ENCODE measurements at places on chromosomes 4 and X.

DNA sequence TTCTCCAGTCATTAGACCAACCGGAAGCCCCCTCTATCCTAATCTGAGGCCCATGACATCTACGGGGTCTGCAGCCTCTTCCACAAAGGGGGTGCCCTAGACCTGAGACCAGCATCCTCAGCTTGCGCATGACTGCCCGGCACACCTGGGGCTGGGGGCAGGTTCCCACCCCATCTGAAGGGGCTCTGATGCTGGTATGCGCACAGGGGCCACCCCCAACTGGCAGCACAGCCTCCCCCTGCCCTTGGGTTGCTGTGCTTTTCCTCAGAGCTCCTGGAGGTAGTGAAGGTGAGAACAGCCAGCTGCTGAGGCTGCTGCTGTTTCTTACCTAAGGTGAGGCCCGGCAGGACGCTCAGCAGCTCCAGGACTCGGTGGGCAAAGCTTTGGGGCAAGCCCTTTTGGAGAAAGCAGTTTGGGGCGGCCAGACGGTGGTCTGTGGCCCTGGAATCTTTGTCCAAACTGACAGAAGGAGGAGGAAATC lies 18.9 kb upstream of the CPLX1 start:
- DNase-seq = no peak

- peak; percentile 18 for DNase-seq
Measured at GRCh38 chr4:37890801-37891259, at the start of gene TBC1D1. Gene TBC1D1, plus strand, starts transcription at chr4:37891084. Its CDS starts 11,012 bp downstream, at chr4:37902096.

- DNase-seq = no peak
Measured at GRCh38 chrX:13386636-13387035, 66.8 kb upstream of the ATXN3L start.

- no peak for DNase-seq
Measured at GRCh38 chr4:120435179-120435578, 368.5 kb upstream of the MAD2L1 start.

DNA sequence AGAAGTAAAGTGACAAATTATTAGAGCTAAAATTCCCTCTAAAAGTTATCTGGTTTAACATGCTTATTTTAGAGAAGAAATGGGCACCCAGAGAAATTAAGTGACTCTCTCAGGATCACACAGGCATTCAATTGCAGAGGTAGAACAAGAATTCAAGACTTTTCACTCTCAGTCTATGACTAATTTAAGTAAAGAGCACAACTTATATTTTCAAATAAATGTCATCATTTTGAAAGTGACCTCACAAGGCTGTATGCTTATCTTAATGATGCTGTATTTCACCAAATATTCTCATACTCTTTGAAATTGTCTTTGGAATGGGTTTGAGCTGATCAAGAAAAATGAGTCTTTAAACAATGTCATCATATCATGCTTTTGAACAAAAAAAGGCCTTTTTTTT lies 15.3 kb downstream of the GPR174 start:
- no peak for DNase-seq

DNA sequence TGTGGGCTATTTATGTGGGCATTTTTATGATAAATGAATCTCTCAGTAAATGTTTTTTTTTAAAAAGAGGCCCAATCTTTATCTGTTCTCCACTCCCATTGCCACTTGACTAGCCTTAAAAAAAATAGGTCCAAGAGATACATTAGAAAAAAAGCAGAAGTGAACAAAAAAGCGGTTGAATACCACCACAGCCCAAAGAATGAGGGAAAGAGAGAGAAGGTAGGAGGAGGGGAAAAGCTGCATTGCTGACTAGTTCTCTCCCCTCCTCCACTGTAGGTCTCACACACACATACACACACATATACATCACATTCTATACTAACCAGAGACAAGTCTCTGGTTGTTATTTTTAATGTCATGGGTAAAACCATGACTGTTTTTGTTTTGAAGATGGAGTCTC lies 95.8 kb upstream of the IL13RA1 start:
- no peak for DNase-seq

DNA sequence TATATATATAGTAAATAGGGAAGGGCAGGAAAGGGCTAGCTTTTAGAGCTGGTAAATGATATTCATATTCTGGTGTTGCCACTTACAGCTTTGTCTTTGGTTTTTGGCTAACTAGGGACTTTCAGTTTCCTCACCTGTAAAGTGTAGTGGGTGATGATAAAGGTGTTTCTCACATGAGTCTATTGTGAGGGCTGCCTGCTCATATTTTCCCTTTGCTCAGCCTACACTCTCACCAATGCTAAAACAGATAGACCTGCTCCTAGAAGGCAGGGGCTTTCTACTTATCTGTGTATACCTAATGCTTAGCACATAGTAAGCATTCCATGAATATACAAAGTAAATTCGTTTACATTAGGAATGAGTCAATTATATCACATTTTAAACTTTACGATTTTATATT lies 137.2 kb upstream of the HS3ST1 start:
- no peak for DNase-seq

DNA sequence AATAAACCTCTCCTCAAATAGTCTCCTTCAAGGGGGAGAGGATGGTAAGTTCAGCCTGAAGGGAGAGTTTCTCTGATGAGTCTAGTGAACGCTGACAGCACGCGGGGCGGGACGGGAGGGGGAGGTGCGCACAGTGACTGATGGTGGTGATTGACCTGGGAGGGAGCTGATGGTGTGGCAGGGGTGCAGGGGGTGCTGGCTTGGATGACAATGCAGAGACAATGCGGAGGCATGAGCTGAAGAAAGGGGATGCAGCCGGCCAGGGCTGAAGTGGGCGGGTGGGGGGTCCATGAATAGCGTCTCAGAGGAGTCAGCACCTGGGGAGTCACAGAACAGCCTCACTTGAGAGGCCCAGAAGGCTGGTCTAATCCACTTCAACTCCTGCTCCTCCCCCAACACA lies 142.5 kb upstream of the PJA1 start:
- no peak for DNase-seq

GRCh38 chr4:182111586-182111985 lies 131.6 kb upstream of the TENM3 start:
- DNase-seq = no peak

- DNase-seq = no peak
Measured at GRCh38 chr4:95998311-95998710, 158.4 kb downstream of the PDHA2 start.

DNA sequence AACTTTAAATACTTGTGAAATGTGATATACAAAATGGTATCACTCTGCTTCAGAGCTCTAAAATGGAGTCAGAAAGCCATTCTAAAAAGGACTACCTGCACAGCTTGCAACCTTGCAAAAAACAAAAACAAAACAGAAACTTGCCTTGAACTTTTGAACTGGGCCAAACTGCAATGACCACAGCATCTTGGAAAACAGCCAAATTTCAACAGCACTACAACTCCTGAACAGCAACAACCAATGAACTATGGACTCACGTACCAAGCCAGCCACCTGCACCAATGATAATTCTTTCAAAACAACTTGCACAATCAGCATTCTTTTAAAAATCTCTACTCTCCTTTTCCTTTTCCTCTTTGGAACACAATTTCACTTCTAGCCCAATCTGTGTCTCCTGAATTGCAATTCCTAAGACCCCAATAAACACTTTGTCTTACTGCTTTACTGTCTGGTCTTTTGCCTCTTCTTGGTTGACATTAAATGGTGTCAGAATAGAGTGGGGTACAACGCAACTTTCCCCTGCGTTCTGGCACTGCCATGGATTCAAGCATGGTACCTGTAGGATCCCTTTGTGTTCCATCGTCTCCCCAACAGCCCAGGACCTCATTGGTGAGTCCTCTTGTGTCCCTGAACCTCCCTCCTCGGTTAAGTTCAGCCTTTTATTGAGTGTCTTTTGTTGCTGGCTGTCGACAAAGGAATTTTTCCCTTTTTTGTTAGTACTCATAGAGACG lies 35.7 kb upstream of the FMR1 start:
- no peak for DNase-seq

- DNase-seq = no peak
Measured at GRCh38 chr4:186852073-186852420, 128.4 kb upstream of the FAT1 start.

GRCh38 chr4:8939160-8939839 lies 67.7 kb upstream of the HMX1 start:
- no peak for DNase-seq

DNA sequence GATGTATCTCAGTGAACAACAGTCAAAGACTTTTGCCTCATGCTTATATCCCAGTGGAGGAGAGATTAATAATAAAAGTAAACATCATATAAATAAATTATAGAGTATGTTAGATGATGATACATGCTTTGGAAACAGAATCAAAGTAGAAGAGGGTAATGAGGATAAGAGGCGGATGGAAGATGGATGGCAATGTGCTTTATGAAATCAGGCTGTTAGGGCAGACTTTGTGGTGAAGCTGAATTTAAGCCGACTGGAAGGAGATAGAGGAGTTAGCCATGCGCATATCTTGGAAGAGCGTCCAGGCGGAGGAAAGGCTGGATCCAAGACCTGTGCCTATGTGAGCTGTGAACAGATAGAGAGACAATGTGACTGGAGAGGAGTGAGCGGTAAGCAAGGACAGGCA lies 74.9 kb upstream of the GUCY1A1 start:
- DNase-seq = no peak

DNA sequence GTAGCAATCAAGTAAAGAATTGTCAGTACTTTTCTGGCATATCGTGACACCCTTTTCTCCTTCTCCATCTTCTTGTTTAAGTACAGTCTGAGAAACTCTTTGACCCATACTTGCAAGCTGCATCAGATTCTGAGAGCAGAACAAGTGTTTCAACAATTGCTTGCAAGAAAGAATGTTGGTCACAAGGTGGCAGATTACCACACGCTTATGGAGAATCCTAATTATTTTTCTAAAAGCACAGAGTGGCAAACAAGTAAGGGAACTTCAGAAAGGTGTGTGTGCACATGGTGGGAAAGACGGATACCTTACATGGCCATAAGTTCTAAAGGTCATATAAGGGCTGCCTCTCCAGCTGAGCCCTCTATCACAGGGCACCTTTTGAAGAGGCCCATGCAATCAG lies 136.4 kb upstream of the FGF13 start:
- DNase-seq = no peak

- DNase-seq = no peak
Measured at GRCh38 chr4:155008389-155008788, 200.0 kb upstream of the NPY2R start.

DNA sequence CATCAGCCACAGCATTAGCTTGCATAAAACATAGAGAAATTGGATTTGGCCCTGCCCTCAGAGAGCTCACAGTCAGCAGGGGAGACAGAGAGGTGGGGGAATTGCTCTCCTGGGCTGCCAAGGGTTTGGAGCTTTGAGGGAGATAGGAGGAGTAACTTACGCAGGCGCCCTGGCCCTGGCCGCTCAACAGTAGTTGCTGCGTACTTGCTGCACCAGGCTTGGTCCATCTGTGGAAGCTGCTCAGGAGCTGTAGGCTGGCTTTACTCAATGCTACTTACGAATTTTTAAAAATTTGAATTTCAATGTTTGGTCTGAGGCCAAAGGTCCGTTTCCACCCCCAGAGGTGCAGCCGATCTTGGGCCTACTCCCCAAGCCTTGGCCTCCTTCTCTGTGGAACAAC lies 83.3 kb downstream of the CPZ start:
- DNase-seq = no peak

GRCh38 chr4:3497523-3498389 lies 34.5 kb downstream of the LRPAP1 start:
- no peak for DNase-seq

GRCh38 chr4:149029056-149029651 lies 586.9 kb upstream of the NR3C2 start:
- DNase-seq = no peak

GRCh38 chr4:109592367-109592766 lies 32.3 kb downstream of the MCUB start:
- no peak for DNase-seq

GRCh38 chrX:24648495-24648894 lies 1.3 kb upstream of the PCYT1B start:
- DNase-seq = no peak

DNA sequence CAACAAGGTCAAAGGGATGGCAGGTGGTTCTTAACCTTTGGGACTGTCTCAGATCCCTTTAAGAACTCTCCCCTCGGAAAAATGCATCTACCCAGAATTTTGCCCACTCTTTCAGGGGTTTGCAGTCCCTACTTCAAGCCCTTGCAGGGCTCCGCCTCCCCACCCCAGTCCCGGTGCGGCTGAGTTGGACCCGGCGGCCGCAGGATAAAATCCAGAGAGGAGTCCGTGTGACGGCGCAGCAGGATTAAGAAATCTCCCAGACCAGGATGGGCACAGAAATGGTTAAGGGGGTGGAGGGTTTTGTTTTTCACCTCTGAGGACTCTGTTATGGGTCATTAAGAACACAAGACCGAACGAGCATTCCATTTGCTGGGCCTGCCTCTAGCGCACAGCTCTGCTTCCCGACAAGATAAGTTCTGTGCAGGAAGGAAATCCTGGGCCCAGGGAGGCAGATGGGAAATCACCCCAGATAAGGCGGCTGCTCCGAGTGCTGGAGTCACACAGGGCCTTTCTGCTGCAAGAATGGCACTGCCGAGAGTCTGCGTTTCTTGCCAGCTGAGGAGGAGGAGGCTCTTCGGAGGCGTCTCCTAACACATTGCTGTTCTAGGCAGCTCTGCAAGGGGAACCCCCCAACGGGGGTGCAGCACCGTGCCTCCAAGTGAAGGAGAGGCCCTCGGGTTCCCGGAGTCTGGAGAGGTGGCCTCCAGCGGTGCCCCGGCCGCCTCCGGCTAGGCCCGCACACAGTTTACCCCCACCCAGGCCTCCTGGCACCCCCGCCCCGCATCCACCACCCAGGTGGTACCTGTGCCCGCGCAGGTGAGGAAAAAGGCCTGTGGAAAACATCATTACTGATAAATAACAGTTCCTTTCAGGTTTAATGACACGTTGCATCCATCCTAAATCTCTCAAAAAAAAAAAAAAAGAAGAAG lies 277.6 kb downstream of the BCOR start:
- no peak for DNase-seq

DNA sequence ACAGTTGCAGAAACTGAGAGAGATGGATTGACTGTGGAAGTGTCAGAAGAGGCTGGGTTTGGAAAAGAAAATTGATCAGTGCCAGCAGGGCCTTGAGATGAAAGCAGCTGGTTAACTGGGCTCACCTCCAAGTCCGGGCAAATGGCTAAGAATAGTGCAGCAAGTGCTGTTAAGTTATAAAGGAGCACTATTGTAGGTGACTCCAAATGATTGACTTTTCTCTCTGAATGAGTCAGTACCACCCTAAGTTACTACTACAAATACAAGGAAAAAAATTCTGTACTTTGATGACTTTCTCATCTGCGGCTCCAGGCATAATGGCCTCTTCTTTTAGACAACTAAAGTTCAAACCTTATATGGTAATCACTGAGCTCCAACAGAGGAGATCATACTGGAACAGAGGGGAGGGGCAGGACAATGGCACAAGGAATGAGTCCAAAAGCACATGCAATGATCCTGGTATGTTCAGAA lies 733.4 kb upstream of the INTU start:
- no peak for DNase-seq

- DNase-seq = no peak
Measured at GRCh38 chr4:21387683-21388082, 560.9 kb downstream of the KCNIP4 start.

GRCh38 chrX:78534221-78534620 lies 124.9 kb downstream of the RTL3 start:
- DNase-seq = no peak

DNA sequence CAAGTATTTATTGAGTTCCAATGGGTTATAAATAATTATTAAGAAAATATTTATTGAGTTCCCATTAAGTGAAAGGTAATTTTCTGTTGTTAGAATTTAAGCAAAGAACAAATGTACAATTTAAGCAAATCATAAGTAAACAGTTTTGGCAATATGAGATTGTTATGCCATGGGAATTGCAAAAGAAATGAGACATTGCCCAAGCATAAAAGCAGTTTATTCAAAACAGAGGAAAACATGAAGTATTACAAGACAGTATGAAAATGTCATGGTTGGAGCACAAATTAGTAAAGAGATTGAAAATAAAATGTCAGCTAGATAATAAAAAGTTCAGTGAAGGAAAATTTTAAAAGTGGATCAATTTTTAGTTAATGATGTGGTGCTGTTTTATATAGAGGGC lies 706.1 kb upstream of the EPHA5 start:
- DNase-seq = no peak
